ENCODE measurements at places on chromosomes 3 and 15.
A peak's percentile ranks its signal among the peaks of the same experiment; 100 is the strongest.

- no peak for DNase-seq
Observed at GRCh38 chr3:42544492-42545283, 37.1 kb downstream of the SEC22C start.

- no peak for DNase-seq
Observed at GRCh38 chr3:23739536-23739935, 66.2 kb upstream of the UBE2E1 start.

GRCh38 chr3:25412269-25412668, 15.8 kb upstream of the RARB start:
- no peak for DNase-seq

- DNase-seq: no peak
Observed at GRCh38 chr3:99641480-99641879, 3.1 kb downstream of the COL8A1 start.

DNA sequence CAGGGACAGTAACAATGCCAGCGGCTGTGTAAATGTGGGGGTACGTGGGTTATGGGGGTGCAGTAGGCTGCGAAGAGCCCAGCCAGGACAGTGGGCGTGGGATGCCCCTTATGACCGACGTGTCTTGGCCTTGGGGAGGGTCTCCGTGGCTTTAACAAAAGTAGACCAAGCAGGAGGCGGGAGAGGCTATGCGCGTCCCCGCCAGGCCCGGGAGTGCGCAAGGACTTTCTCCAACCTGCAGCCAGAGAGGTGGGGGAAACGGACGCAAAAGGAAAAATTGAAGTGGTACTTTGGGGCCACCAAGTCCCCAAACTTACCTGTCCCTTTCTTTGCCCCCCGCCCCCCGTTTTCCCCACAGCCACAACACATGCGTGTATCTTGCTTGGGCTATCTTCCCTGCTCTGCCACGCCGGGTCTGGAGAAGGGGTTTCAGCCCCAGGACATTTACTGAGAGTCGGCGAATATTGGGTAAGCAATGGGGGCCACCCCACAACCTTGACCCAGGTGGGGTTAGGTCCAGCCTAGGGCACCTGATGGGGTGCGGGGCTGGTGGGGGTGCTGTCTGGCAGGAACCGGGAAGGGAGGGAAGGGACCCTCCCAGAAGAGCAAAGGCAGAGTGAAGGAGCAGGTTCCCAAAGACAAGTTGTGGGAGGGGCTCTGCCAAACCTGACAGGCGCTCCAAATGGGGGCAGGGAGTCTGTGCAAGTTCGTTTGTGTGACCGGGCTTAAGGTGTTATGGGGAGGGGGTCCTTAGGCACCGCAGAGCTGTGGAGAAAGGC, 652 bp downstream of the ISLR2 start:
- DNase-seq: peak; percentile 23

GRCh38 chr3:3101660-3102458, 8.3 kb downstream of the IL5RA start:
- no peak for DNase-seq

GRCh38 chr3:109977897-109978296, 640.6 kb upstream of the DPPA4 start:
- no peak for DNase-seq

- no peak for DNase-seq
Observed at GRCh38 chr3:49807431-49808114, 4.5 kb downstream of the INKA1 start.

DNA sequence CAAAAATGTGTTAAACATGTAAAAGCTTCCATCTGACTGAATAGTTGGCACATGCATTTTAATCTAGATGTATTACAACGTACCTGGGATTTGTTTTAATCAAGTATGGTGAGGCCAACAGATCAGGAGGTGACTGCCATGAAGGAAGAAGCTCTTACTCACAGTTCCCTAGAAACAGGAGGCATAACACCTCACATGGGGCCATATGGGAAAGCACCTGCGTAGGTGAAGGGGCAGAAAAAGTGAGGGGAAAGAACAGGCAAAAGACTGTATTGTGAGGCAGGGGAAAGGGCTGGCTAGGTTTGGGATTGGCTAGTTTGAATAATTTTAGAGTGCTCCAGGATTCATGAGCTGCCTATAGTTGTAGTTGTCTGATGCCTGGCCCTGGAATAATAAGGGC, 9.6 kb downstream of the SQOR start:
- DNase-seq: no peak

- no peak for DNase-seq
Observed at GRCh38 chr15:35182841-35183479, 97.9 kb upstream of the NANOGP8 start.

DNA sequence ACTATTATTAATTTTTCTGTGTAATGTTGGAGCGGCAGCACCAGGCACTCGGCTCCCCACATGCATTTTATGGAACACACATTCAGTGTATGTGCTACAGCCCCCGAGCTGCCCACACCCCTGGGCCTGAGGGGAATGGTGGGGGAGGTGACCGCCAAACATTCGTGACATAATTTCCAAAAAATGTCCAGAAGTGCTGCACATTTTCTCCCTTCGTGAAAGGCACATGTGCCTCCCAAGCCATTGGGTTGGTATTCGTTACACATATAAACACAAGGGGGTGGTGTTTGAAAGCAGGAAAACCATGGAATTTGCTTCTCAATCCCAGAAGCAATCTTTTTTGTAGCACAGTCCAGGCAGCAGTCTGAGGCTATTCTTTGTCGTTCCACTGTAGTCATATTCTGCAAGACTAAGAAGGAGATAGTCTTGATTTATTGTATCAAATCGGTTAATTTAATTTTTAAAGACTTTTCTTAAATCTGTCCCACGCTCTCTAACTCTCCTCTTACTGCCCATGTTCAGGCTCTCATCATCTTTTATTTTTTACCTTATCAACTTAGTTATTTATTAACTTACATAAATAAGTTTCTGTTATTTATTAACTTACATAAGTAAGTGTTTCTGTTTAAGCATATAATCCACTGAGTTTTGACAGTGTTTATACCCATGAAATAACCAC, 39.2 kb upstream of the POLR2M start:
- no peak for DNase-seq

DNA sequence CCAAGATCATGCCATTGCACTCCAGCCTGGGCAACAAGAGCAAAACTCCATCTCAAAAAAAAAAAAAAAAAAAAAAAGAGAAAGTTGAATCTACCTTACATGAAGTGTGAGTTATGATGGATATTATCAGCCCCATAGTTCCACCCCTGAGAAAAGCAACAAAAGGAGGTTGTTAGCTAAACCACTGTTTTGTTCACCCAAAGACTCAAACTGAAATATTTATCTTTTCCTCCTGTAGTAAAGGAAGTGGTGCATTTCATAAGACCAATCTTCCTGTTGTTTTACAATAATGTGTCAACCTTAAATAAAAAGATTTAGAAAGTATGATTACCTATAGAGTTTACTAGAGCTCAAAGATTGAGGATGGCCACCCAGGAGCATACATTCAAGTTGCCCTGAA, 18.7 kb upstream of the TRMT10C start:
- no peak for DNase-seq

DNA sequence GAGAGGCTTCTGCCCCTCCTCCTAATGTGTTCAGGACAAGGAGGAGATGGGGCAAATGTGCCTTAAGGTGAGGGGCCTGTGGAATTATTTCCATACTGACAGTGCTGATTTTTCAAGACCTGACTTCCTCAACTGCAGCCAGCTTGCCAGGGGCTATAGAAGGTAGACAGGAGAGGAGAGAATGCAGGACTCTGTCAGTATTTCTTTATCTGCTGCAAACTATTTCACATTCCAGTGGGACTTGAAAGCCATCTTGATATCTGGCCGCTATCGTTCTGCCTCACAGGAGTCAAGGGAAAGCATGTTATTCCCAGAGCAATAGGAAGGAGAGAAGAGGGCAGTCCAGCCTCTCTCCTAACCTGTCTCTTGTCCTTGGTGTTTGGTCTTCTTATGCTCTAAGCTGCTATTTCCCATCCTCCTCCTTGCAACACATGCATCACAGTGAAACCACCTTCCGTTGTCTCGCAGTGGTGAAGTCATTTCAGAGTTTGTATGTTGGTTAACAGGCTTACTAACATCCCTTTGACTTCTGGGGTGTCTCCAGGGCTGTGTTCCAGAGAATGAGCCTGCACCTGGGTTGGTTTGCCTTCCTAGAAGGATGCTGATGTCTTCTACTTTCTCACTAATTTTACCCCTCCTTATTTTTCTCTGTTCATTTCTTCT, 95.1 kb upstream of the MRPS22 start:
- DNase-seq: no peak

DNA sequence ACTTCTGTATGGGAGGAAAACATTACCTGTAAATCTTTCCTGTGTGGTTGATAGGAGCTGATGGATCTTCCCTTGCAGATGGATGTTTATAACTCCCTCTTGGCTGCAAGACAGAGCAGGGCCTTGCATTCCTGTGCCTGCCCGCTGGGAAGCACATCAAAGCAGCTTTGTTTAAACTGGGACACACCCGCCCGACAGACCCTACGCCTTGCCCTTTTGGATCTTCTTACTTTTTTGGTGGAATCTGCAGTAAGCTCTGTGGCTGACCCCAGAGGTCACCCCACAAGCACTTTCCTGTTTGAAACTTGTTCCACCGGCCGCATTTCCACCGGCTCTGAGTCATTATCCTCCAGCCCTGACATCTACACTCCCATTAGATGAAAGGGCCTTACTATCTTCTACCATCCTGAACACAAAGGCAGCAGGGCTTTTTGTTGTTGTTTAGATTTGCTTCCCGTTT, 244.1 kb upstream of the STT3B start:
- peak; percentile 54 for DNase-seq

- no peak for DNase-seq
Observed at GRCh38 chr3:126938520-126939337, 44.2 kb upstream of the PLXNA1 start.

DNA sequence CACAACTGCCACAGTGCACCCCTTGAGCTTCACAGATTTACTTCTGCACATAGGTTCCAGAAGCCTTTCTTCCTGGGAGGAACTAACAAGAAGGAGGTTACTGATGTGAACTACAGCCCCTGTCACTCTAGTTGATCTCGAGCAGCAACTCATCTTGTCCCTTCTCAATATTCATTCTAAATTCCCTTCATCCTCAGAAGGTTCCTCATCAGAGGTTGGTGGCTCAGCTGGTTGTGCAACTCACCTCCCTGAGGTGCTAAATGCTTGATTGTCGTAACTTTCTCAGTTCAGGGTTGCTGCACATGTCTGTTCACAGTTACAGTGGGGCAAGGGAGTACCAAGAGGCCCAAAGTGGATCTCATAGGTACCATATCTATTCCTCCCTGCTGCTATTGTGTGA, 5.7 kb upstream of the A4GNT start:
- no peak for DNase-seq

GRCh38 chr3:147113293-147114044, 292.9 kb downstream of the ZIC4 start:
- DNase-seq: no peak

- DNase-seq: no peak
Observed at GRCh38 chr3:10524270-10524669, 18.9 kb upstream of the ATP2B2 start.

- DNase-seq: no peak
Observed at GRCh38 chr3:38542401-38543298, 46.5 kb downstream of the EXOG start.

DNA sequence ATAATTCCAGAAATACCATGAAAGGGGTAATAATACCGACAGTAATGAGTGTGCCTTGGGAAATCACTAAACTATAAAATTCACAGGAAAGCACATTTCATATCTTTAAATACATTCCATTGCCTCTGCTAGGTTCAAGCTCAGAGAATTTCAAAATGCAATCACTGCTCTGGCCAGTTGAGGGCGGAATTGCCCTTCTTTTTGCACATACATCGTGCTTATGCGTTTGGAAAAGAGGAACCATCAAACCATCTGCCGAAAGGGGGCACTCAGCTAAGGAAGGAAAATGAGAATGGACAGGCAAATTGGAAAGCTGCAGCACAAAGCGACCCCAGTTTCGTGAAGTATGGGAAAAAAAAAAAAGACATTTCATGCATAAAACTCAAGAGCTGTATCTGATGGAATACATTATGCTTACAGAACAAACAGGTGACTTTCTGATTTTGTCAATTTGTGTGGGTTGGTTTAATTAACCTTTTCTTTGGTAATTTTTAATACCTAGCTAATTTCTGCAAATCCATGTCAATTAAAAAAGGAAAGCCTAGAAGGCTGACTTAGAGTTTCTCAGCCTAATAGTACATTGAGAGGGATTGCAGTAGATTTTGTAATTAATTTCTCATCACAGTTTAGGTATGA, 61.4 kb downstream of the TUSC7 start:
- peak; percentile 61 for DNase-seq

DNA sequence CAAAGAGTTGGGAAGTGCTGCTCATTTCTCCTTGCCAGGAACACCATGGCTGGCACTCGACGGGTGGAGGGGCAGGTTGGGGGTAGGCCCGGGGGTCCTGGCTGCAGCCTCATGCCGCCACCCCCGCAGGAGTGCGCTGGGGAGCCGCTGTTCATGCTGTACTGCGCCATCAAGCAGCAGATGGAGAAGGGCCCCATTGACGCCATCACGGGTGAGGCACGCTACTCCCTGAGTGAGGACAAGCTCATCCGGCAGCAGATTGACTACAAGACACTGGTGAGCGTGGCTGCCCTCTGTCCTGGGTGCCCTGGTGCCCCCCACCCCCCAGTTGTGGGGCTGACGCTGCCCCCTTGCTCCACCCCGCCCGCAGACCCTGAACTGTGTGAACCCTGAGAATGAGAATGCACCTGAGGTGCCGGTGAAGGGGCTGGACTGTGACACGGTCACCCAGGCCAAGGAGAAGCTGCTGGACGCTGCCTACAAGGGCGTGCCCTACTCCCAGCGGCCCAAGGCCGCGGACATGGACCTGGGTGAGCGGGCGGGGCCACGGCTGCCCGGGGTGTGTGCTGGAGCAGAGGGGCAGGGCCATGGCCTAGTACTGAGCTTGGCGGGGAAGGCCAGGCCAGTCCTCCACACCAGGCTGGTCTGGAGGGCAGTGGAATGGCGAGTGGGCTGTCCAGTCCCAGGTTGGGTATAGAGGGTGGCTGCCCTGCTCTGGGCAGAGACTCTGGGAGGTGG, 45.1 kb downstream of the PLXNA1 start:
- DNase-seq: no peak

GRCh38 chr3:58564456-58565160, 12.6 kb downstream of the FAM107A start:
- DNase-seq: peak; percentile 11

DNA sequence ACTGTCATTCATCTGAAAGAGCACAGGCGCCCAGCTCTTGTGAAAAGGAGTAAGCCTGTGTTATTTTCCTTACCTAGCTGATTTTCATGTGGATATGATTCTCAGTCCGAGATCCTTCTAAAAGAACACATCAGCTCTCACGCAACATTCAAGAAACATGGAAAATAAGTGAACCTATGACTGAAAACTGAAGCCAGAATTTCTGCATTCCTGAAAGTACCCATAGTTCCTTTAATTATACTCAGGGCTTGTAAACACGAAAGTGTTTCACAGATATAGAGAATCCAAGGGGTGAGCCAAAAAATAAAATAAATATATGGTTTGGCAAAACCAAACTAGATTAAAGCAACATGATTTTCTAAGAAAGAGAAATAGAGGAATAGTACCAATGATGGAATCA, 100.8 kb upstream of the CHMP2B start:
- no peak for DNase-seq

GRCh38 chr3:110667216-110667615, 404.4 kb upstream of the NECTIN3 start:
- no peak for DNase-seq
